ENCODE measurements at places on chromosomes 3 and 15.

DNA sequence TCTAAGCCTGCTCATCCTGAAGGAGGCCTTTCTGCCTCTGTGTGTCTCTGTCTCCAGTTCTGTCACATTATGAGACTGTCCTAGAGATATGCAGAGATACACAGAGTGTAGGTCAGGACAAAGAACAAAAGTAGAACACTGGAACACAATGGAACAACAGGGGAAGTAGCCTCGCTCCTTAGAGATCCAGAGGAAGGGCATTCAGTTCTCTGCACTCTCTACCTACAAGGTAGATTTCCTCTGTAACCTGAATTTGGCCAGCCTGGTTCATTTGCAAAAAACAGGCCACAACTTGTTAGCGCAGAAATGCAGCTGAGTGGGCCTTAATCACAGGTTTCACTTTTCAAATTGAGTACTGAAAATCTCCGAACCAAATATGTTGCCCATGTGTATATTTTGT is 19.4 kb downstream of the NEK10 start:
- no peak for DNase-seq

GRCh38 chr15:92843814-92844213 is 56.3 kb upstream of the CHD2 start:
- no peak for DNase-seq

- DNase-seq, result no peak
Measured at GRCh38 chr3:179743913-179744312, 91.1 kb downstream of the USP13 start.

DNA sequence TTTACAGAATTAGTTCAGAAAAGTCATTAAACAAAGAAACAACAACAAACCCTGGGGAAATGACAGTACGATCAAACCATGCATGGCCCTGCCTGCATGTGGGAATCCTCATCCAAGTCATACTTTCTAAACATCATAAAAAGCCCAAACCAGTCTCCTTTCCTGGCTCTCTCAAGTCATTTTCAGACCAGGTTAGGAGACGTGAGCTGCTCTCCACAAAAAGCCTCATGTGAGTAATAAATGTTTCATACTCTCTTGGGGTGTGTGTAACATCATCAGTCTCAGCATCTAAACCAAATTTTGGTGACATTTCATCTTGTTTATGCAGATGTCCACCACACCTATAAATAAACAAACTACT is 18.9 kb downstream of the GREM1 start:
- no peak for DNase-seq

GRCh38 chr3:158419820-158420653 is 151.0 kb upstream of the MLF1 start:
- DNase-seq, result no peak

- DNase-seq, result no peak
Measured at GRCh38 chr3:134339331-134339730, 34.9 kb downstream of the AMOTL2 start.

DNA sequence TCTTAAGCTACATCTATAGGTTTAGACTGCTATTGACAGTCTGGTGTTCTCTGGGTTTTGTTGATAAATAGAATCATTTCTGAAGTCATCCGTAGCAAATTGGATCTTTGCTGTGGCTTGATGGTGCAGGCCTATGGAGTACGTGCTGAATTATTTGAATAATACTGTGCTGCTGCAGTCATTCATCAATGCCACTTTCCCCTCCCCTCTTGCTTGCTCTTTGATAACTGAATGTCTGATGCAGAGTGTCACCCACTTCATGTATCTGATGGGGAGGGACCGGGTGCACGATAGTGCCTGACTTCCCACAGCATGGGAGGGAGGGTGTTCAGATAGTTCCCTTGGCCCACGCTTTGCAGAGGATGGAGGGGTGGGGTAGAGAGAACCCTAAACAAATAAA is 179.9 kb downstream of the AGBL1 start:
- no peak for DNase-seq

- DNase-seq, result no peak
Measured at GRCh38 chr3:47434849-47435248, 40.9 kb downstream of the SCAP start.

DNA sequence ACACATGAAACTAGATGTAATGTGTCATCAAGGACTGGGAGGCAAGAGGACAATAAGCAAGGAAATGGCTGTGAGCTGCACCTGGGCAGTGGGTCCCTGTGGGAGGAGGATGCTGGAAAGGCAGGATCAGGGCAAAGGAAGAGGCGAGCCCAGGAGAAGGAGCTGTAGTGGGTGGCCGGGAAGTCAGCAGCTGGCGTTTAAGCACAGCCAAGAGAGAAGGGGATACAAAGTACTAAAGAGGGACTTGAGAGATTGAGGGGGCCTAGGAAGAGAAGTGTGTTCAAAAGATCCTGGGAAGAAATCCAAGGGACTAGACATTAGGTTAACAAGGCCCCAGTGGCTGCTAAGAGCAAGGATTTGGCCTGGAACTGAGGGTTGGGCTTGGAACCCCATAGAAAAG is 188.5 kb upstream of the SLC24A5 start:
- no peak for DNase-seq

- DNase-seq, result no peak
Measured at GRCh38 chr3:160099834-160100233, 111.2 kb downstream of the IL12A start.

DNA sequence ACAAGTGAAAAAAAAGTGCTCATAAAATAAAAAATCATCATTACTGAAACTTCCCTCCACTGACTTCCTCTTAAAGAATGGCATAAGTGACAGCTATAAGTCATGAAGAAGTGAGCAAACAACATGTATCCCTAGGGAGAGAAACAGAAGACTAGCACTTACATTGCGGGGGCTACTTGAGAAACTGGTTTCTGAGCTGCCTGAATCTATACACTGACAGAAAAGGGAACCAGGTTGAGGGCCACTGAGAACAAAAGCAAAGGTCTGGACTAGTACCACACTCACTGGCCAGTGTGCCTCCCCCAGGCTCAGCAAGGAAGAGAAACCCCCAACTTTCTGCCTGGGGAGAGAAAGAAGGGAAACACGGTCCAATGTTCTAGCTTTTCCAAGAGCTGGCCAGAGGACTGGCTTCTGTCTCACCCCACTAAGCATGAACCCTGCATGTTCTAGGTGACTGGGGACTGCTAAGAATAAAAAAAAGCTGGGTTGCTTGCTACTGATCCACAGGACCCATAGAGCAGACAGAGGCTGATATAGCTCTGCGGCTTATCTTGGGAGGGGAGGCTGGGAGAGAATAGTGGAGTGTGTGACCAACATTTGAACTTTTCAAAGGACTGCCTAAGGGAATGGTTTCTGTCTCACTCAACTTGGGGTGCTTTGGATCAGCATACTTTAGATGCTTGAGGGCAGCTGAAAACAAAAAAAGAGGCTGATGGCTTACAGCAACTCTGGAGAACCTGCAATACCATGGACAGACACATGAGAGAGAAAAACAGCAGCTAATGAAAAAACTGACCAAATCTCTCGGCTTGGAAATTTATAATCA is 8.1 kb downstream of the RAD18 start:
- DNase-seq, result no peak

DNA sequence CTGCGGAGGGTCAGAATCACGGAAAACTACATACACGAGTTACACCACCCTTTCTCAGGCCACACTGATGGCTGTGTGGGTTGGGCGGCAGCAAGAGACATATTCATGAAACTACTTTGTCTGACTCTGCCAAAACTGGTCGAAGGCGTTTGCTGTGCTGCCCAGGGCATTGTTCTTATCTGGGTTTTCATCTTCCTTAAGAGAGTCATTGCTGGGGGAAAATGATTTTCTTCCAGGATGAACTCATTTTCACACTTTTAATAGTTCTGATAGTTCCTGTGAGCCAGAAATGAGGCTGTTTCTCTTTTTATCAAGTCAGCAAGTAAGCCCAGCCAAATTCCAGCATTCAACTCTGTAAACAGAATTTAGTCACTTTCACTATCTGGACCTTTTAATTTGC is 47.6 kb downstream of the TRIM71 start:
- DNase-seq, result no peak

DNA sequence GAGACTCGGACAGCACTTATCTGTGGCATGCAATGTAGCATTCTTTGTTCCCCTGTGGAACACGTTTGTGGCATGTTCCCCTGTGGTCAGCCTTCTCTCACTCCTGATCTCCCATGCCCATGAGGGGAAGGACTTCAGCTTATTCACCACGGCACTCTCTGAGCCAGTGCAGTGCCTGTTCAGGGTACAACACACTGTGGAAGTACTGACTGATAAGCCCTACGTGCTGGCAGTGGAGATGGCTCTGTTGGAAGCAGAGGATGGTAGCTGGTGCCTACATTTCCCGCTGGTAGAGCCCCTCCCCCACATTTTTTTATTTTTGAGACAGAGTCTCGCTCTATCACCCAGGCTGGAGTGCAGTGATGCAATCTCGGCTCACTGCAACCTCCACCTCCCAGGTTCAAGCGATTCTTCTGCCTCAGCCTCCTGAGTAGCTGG is 43.5 kb upstream of the ETV5 start:
- no peak for DNase-seq

DNA sequence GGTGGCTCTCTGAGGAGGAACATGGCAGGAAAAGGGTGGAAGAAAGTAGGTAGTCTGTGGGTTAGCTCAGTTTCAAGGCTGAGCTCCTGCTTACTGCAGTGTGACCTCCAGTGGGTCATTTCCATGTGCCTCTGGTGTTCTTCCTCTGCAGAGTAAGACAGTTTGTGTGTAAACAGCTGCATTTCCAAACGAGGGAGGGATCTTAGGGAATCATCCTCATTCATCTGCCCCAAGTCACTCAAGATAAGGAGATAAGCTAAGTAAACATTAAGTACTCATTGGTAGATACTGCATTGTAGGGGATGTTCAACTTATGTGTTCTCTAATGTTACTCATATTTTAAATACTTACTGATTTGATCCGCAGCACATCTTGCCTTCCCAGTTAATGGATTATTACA is 83.6 kb downstream of the CLSTN2 start:
- DNase-seq, result no peak

GRCh38 chr3:117842086-117842485 is 1132.5 kb downstream of the TUSC7 start:
- no peak for DNase-seq

GRCh38 chr3:100641471-100642032 is 32.2 kb downstream of the ADGRG7 start:
- no peak for DNase-seq

DNA sequence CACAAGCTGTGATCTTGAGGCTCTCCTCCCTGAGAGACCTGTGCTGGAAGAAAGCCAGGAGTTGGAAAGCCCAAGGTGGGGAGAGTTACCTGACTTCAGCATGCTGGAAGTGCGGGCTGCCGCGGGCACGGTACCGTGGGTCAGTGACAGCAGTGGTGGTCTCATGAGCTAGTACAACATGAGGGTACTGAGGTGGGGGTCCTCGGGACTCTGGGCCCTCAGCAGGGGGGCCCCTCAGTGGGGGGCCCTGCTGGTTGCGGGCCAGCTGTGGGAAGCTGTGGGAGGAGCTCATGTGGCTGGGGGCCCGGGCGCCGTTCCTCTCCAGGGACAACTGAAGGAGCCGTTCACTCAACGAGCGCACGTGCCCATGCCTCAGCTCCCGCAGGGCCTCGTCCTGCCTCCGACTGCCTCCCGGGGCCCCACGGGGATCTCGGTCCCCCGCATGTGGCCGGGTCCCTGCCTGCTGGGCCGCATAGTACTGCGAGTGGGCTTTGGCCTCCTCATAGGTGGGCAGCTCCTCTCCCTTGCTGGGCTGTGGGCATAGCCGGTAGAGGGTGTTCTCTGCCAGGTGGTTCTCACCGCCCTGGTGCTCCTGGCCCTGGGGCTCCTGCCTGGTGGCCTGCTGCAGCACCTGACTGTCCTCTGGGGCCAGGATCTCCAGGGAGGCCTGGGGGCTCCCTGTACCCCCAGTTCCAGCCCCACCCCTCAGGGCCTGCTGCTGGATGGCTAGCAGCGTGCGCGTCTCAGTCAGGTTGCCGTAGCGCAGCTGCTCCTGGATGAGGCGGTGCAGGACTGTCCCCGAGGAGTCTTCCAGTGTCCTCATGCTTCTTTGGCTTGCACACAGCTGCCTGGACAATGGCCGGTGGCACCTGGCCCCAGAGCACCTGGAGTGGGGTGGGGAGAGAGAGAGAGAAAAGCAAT is 3.4 kb downstream of the AMOTL2 start:
- DNase-seq, result no peak

DNA sequence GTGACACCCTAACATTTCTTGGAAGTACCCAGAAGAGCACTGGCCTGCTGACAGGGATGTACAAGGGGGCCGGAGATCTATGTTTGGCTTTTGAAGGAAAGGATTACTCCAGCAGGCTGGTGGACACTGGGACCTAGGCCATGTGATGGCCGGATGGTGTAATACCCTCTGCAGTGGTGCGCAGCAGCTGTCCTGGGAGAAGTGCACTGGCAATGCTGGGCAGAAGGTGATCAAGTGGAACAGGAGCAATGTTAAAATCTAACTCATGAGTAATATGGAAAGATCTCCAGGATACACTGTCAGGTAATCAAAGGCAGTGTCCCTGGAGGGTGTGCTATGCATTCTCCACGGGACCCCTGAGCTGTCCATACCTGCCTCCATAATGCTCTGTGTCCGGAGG is 71.2 kb upstream of the POMGNT2 start:
- DNase-seq, result no peak

DNA sequence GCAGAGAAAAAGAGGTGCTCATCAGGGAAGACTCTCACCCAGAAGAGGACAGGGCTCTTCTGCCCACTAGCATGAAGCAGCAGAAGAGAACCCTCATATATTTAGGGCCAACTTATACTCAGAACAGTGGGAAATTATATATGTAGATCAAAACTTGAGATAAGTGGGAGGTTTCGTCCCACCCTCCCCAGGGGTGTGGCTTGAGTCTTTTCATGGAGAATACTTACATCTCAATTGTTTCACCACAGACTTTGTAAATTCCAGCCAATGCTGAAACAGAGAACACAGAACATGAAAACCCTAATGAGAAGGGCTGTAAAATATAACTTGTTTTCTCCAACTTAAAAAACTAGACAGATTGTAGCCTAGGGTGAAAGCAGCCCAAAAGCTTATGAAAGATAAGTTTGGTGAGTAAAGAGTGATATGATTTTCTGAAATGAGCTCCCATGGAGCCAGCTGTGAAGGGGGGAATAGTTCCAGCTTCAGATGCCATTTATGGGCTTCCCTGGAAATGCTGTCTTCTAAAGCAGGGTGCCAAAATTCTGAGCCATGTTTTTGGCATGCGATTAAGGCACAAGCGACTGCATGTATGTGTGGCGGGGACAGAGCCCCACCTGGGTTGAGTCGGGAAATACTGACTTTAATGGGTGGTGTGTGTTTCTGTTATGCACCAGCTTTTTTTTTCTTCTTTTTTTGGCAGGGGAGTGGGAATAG is 92.9 kb downstream of the WDR76 start:
- no peak for DNase-seq

GRCh38 chr3:50189274-50189673 is 2.1 kb upstream of the GNAT1 start:
- DNase-seq, result no peak

- no peak for DNase-seq
Measured at GRCh38 chr15:60584355-60584998, 105.5 kb upstream of the ICE2 start.

GRCh38 chr3:5071061-5071460 is 51.0 kb upstream of the ARL8B start:
- no peak for DNase-seq

DNA sequence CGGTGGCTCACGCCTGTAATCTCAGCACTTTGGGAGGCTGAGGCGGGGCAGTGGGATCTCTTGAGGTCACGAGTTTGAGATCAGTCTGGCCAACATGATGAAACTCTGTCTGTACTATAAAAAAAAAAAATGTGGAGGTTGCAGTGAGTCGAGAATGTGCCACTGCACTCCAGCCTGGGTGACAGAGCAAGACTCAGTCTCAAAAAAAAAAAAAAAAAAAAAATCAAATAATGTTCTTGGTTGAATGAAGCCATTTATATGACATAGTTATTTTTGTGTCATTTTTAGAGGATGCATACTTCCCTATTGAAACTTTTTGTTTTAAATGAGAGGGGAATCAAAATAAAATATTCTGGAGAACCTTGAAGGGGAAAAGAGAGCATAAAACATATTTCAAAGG is 3.1 kb downstream of the HMCES start:
- DNase-seq, result no peak

Data from T-helper 1 cell (primary cell).